ENCODE measurements at places on chromosomes 2 and 18.

DNA sequence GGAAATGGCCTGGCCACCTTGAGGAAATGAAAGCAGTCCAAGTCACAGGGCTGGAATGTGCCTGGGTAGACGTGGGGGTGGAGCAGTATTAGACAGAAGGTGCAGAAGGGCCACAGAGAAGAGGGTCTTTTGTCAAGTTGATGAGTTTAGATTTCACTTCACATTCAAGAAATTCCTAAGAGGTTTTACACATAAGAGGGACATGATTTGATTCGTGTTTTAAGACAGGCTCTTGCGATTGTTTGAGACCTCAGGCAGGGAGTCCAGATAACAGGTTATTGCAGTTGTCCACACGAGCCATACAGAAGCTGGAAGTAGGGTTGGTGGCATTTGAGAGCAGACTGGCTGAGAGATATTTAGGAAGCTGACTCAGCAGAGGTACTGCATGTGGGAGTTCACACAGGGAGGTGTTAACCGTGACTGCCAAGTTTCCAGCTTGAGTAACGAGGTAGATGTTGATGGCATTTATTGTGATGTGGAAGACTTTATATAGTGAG is 64.6 kb downstream of the NEB start:
- DNase-seq = no peak

- no peak for DNase-seq
Observed at GRCh38 chr2:126534478-126534877, 121.5 kb upstream of the GYPC start.

DNA sequence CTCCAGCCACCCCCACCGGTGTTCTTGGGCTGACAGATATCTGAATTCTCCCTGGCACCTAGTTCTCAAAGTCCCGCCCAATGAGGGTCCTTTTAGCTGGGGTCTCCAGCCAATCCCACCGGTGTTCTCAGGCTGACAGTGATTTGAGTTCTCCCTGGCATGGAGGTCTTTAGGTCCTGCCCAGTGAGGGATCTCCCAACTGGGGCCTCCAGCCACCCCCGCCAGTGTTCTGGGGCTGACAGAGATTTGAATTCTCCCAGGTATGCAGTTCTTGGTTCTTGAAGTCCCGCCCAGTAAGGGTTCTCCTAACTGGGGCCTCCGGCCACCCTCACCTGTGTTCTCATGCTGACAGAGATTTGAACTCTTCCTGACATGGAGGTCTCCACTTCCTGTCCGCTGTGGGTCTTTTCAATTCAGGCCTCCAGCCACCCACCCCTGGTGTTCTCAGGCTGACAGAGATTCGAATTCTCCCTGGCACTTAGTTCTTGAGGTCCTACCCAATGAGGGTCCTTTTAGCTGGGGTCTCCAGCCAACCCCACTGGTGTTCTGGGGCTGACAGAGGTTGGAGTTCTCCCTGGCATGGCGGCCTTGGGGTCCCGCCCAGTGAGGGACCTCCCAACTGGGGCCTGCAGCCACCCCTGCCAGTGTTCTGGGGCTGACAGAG is 154.6 kb downstream of the ANKRD36 start:
- no peak for DNase-seq

- no peak for DNase-seq
Observed at GRCh38 chr2:225233234-225233633, 166.3 kb upstream of the NYAP2 start.

- DNase-seq = no peak
Observed at GRCh38 chr18:10893196-10893595, 256.2 kb downstream of the PIEZO2 start.

DNA sequence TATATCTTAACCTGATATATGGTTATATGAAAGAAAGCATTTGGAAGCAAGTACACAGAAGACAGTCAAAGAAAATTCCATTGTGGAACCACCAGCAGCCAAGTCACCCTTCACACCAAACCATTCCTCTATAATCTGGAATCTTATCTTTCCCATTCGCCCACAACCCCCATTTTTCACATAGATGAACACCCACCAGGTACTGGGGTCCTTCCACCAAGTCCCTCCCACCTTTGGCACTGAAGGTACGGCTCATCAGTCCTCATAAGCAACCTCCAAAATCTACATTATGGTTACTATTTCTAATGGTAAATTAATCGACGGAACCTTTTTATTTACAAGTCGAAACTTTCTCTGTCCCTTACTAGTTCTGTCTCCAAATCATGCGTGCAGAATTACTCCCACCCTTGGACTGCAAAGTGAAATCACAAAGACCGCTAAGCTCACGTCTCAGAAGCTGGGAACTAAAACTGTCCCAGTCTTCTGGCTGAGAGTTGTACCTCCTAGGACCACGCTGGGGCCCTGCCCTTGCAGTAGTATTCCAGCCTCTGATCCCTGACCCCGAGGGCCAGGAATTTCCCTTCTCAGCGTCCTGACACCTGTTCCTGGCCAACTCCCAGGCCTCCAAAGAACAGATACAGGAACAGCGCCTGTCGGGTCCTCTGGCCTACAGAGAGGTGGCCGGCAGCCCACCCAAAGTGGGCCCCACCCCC is 702 bp downstream of the OLA1 start:
- no peak for DNase-seq

DNA sequence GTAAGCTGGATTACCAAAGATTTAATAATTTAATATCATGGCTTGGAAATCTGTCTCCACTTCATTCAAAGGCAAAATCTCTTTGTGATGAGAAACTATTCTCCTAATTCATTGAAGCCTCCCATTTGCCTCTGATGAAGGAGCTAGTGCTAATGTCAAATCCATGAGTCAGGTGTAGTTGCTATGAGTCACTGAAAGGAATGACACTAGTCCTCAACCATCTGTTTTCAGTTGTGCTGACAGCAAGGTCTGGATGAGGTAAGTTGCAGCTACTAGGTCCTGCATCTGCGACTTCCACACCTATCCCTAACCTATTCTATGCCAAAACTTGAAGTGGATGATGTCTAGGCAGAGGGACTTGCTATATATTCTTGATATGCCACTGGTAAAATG is 324.0 kb upstream of the UBE2E3 start:
- DNase-seq = no peak

DNA sequence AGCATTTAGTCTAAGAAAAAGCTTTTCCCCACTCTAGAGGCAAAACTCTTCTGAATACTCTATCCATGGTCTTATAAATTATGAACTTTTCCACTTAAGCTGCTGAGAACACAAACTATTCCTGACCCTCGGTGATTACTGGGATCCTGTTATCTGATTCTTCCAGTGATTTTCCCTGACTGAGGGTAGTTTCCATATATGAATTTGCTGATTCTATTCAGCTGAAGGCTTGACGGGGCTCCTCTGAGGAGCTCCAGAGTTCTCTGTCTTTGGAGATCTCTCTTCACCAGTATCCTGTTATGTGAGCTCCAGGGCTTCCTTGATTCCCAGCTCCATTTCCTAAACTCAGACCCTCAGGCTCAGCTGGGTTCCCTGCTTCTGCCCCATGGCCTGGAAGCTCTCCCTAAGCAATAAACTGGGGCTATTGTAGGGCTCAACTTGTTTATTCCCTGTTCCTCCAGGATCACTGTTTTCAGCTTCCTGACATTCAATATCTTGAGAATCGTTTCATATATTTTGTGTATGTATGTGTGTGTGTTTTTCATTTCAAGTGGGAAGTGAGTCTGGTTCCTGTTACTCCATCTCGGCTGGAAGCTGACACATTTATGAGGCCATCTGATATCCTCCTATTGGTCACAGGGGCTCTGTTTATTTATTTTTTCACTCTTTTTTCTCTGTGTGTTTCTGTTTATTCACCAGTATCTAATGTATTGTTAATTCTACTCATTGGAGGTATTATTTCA is 78.2 kb downstream of the ARHGAP28 start:
- no peak for DNase-seq

DNA sequence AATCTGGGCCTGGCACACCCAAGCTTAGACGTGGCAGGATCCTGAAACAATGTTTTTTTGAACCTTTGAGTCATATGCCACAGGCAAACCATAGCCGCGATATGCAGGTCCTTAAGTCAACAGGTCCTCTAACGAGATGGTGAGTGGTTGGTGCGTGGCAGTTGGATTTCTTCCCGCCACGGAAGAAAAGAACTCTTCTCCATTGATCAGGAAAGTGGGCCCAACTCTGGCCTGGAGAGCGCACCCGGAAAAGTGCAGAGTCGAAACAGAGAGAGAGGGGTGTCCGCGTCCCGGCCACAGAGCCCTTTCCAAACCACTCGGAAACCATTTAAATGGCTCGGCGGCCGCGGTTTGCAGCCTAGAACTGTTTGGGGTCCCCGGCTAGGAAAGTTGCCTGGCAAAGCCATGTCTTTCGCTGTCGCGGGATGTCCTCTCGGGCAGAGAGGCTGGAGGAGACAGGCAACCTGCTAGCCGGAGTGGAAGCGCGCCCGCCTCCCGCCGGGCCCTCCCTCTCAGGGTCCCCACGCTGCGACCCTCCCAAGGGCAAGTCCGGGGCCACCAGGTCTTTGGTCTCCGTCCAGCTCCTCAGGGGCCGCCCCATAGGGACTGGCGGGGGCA is 777 bp downstream of the GALNT3 start:
- DNase-seq = no peak

- no peak for DNase-seq
Observed at GRCh38 chr2:85593023-85593422, 2.5 kb upstream of the RNF181 start.

DNA sequence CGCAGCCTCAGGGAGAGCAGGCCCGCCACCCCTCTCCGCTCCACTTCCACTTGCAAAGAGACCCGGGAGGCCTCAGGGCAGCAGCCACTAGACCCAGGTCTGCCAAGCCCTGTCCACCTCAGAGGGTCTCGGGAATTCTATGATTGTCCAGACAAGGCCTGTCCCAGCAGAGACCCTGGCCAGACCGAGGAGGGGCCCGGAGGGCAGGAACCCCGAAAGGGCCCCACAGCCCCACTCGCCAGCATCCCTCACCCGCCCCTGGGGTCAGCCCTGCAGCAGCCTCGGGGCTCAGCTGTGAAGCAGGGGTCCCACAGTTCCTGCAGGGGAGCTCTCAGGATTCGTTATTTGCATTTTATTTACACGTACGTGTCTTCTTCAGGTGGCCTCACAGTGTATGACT is 269.5 kb downstream of the EIPR1 start:
- no peak for DNase-seq

GRCh38 chr18:63336366-63337099 is 17.0 kb upstream of the BCL2 start:
- no peak for DNase-seq

GRCh38 chr2:69740502-69740951 is 1.4 kb upstream of the ANXA4 start:
- no peak for DNase-seq

DNA sequence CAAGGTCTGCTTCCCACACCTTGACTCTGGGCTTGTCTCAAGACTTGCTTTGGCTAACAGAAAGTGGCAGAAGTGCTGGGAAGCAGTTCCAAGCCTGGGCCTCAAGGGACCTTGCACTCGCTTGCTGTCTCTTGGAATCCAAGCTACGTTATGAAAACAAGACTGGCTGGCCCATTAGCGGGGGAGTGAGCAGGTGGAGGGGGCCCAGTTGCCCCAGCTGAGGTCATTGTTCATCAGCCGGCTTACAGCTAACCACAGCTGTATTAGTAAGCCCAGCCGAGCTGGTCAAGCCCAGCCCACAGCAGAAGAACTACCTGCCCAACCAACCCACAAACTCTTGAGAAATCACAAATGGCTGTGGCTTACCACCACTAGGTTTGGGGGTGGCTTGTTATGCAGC is 63.1 kb downstream of the MARCO start:
- no peak for DNase-seq

- DNase-seq = no peak
Observed at GRCh38 chr2:223918671-223919134, 26.4 kb downstream of the WDFY1 start.

GRCh38 chr2:62469548-62469947 is 36.4 kb downstream of the TMEM17 start:
- no peak for DNase-seq

GRCh38 chr2:118292991-118293390 is 204.7 kb downstream of the INSIG2 start:
- DNase-seq = no peak

- DNase-seq = no peak
Observed at GRCh38 chr18:3932276-3932675, 482.3 kb downstream of the TGIF1 start.

GRCh38 chr2:54880428-54880827 is 157.0 kb downstream of the EML6 start:
- no peak for DNase-seq

GRCh38 chr2:27537287-27537686 is 40.6 kb downstream of the GCKR start:
- no peak for DNase-seq

DNA sequence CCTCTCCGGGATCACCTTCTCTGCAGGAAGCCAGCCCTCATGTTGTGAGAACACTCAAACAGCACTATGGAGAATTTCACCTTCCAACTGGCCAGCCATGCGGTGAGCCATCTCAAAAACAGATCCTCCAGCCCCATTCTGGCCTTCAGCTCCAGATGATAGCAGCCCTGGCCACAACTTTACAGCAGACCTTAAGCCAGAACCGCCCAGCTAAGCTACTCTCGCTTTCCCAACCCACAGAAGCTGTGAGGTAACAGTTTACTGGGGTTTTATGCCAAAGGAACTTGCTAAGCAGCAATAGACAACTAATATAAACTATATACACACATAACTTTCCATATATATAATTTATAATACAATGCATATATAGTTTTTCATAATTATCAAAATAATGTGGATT is 11.6 kb upstream of the PTPN4 start:
- no peak for DNase-seq

GRCh38 chr2:50263728-50264127 is 768.2 kb downstream of the NRXN1 start:
- DNase-seq = no peak

GRCh38 chr2:11187083-11187619 is 31.9 kb downstream of the SLC66A3 start:
- no peak for DNase-seq

- DNase-seq = no peak
Observed at GRCh38 chr2:192215096-192215877, 20.6 kb upstream of the TMEFF2 start.

DNA sequence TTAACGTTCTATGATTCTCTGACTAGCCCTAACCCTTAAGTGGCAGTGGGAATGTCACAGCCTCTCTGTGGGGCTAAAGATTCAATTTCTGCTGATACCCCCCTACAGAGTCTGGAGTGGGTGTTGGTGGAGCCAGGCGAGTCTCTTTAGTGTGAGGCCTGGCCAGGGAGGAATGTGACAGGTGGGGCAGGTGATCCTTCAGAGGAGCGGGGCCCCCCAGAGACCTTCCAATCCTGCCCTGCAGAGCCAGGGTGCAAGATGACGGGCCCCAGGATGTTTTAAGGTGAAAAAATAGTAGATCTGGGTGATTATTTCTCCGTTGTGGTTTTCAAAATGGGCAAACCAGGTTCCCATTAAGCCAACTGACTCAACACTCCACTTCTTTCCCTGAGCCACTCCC is 28.2 kb upstream of the DNMT3A start:
- no peak for DNase-seq

- no peak for DNase-seq
Observed at GRCh38 chr2:70596293-70596692, 42.7 kb upstream of the TGFA start.

- no peak for DNase-seq
Observed at GRCh38 chr2:78811955-78812610, 213.4 kb upstream of the REG3G start.

DNA sequence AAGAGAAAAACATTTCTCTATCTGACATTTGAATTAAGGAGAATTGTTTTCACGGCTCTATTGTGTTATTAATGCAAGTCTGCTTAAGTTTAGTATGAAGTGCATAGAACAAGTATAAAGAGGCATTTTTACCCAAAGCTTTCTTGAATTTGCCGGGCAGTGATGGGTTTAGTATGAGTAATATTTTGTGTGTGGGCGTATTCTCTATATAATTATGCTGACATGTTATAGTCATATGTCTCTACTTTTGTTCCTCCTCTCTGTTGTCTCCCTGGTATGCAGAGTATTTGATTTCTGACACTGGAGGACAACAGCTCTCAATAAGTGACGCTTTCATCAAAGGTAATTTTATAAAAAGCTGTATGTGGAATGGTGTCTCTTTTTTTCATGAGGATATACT is 45.9 kb downstream of the PIKFYVE start:
- DNase-seq = no peak
